Fibroblast of skin of back (primary cell): ENCODE measurements at places on chromosomes 7 and 10.

DNA sequence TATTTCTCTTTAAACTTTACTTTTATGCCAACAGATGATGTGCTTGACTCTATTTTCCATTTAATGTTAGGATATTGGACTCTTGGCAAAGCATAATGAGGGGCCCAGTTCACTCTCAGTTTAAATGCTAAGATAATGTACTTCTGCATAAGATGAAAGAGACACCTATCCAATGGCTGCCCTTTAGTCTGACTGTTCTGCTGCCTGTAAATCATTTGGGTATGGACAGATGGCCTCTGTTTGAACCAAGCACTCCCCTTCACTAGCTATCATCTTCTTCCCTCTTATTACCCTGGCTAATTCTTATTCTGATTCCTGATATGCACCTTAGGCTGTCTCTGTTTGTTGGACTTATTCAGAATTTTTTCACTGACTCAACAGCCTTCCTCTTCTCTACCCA is 72.1 kb downstream of the SEM1 start:
- DNase-seq: no peak

GRCh38 chr10:72783410-72783833 is 91.5 kb downstream of the MCU start:
- DNase-seq: peak; percentile 32

DNA sequence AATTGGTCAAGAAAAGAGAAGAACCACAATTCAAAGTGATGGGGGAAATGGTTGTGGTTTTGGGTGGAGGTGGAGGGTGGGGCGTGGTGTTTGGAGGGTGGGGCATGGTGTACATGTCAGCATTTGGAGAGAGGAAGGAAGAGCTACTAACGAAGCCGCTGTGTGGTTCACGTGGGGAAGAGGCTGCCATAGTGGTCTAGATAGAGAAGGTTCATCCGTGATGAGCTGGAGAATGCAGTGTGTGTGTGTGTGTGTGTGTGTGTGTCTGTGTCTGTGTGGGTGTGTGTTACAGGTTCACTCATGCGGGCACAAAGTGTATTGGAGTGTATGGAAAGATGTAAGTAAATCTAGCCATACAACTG is 6.1 kb upstream of the VCL start:
- DNase-seq: no peak

DNA sequence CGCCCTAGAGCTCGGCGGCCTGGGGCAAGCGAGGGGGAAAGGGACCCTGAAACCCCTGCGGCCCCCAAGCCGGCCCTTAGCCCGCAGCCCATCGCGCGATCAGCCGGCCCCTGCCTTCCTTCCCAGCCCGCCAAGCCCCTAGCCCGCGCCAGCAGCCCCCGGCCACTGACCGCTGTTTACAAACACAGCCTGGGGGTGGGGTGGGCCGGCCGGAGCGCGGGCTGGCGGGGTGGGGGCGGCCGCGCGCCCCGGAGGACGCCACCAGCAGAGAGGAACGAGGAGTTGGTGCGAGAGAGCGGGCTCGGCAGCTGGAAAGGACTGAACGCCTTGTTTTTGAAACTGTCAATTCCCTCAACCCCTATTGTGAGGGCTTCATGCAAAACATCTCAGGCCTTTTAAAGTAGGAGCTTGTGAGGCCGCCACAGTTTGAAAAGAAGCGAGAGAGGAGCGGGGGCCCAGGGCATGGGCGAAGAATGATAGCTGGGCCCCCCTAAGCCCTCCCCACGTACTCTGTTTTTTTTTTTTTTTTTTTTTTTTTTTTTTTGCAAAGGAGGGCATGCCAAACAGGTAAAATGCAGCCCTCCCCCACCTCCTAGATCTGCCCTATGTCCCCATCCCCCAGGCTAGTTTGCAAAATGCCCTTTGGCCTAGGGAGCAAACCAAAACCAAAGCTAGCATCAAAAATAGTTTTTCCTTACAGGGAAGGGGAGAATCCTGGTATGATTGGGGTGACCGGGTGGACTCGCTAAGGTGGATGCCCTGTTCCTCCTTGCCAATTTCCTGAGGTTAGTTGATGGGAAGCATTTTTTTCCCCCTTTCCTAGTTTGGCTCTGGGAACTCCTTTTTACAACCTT is 15.0 kb downstream of the SKIDA1 start:
- DNase-seq: no peak

- peak; percentile 70 for DNase-seq
These were observed at the start of gene ADAM12 for GRCh38 chr10:126387931-126388911. TSS of gene ADAM12 (minus strand) at chr10:126388477. CDS start at chr10:126388145, 332 bp downstream.

DNA sequence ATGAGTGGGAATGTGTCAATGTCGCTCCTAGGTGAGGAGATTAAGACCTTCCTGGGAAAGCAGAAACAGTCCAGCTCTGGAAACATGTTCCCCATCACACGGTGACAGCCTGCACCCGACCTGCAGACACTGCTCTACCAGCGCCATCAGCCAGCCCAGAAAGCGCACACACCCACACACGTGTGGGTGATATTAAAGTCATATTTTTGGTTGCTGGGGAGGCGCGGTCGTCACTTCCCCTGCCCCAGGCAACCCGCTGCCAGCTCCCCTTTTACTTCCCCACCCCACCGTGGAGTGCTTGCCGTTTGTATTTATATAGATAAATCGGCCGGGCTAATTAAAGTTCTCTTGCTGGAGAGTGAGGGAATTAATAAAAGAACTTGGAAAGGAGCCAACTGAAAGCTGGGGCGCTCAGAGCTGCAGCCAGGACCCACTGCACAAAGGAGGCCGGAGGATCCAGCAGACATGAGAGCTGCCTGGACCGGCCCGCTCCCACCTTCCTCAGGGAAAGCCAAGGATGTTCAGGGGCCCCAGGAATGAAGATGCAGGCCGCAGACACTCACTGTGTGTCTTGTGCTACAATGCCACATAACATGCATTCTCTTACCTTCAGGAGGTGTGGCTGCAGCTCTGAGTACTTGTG is 145.2 kb upstream of the UNC5B start:
- no peak for DNase-seq

- peak; percentile 20 for DNase-seq
These were observed 67.8 kb upstream of the NMT2 start for GRCh38 chr10:15236340-15236739.

- DNase-seq: peak; percentile 67
These were observed 127.4 kb downstream of the UBE2H start for GRCh38 chr7:129825209-129825970.

GRCh38 chr10:104804880-104805279 is 163.8 kb downstream of the SORCS3 start:
- DNase-seq: no peak

DNA sequence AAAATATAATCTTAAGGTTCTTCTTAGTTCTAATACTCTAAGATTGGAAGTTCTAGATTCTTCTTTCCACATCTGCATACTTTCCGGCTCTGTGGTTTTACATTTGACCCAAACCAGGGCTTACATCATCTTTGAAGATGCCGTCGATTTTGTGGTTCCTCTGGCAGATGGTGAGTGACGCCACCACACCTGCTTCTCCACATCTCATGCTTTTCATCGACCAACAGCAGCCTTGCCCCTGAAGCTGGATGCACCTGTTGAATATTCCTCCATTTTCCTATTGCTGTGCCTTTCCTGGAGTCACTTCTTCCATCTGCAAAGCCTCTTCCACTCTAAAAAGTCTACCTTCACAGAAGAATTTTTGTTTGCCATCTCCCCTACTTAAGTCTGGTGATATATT is 121.3 kb downstream of the PRKCQ start:
- no peak for DNase-seq

GRCh38 chr10:57849691-57850357 is 417.9 kb downstream of the IPMK start:
- peak; percentile 12 for DNase-seq

DNA sequence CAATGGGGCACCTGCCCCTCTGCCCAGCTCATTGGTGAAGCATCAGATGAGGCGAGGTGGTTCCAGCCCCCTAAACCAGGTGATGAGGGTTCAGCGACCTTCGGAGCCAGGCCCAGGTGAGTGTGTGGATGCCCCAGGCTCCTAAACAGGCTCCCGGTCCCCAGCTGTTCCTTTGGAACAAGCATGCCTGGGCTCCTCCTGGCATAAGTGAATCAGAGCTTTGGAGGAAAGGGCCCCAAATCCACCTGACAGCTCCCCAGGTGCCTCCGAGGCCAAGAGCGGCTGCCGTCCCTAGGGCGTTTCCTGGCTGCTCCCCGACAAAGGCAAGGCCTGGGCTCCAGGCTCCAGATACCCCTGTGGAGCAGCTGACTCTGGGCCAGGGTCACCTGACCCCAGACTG is 61.3 kb downstream of the YKT6 start:
- no peak for DNase-seq

GRCh38 chr10:92901819-92902251 is 53.5 kb downstream of the EXOC6 start:
- no peak for DNase-seq

GRCh38 chr10:7960108-7960507 is 94.4 kb upstream of the GATA3 start:
- no peak for DNase-seq

DNA sequence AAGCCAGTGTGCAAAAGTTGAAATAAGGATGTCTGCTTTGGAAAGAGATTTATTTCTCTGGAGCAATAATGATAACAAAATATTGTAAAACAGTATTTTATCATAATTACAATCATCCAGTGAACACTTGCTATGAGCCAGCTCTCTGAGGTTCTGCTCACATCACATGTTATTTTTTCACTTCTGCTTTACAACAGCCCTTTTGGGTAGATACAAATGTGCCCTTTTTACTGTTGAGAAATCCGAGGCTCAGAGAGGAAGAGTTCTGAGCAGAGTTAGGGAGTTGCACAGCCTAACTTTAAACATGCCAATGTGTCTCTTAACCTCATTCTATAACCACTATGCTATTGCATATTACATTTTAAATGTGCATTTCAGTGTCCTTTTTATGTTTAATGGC is 232.6 kb upstream of the CDC14C start:
- no peak for DNase-seq

- no peak for DNase-seq
These were observed 37.3 kb downstream of the MICALL2 start for GRCh38 chr7:1421946-1422345.

DNA sequence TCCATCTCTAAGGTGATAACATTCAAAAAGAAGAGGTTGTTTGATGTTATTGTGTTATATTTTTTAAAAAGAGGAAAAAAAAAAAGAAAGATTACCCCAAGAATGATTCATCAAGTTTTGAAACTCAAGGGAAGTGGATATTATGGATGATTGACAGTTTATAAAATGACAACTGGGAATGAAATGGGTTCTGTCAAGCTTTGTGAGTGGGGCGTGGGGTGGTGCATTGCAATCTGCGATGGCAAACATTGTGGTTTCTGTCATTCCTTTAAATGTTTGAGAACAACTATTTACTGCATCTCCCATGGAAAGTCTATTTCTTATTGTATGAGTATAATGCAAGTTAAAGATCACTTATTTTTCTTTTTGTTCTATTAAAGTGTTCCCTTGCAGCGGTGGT is 297.0 kb downstream of the CCDC3 start:
- DNase-seq: no peak

- DNase-seq: peak; percentile 57
These were observed 86.3 kb upstream of the PIK3CG start for GRCh38 chr7:106778656-106779250.

GRCh38 chr10:17234431-17234945 is 6.4 kb downstream of the VIM start:
- no peak for DNase-seq
